ENCODE measurements at places on chromosomes 16 and 17.

GRCh38 chr17:63931981-63932561 is at the start of gene CD79B:
CD79B (minus strand) TSS chr17:63932331; CDS start chr17:63932261, 70 bp downstream.
- peak; percentile 93 for DNase-seq

- peak; percentile 72 for DNase-seq
Measured at GRCh38 chr16:66603537-66604375, 748 bp upstream of the CMTM3 start.

GRCh38 chr16:74439685-74440084 is 18.4 kb upstream of the CLEC18B start:
- no peak for DNase-seq

DNA sequence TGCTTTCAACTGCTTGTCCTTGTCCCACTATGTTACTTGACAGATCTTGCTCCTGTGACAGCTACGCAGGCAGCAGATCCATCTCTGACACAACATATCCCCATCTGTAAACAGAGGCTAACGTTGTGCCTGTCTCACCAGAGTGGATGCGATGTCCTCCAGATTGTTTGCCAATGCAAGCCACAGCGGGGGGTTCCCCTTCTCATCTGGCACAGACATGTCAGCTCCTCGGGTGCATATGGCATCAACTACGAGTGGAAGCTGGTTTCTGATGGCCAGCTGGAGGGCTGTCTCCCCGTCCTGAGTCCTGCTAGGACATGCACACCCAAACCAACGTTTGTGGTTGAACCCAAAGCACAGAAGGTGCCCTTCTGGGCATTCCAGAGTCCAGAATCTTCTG is 39.0 kb downstream of the CYB5D2 start:
- no peak for DNase-seq

DNA sequence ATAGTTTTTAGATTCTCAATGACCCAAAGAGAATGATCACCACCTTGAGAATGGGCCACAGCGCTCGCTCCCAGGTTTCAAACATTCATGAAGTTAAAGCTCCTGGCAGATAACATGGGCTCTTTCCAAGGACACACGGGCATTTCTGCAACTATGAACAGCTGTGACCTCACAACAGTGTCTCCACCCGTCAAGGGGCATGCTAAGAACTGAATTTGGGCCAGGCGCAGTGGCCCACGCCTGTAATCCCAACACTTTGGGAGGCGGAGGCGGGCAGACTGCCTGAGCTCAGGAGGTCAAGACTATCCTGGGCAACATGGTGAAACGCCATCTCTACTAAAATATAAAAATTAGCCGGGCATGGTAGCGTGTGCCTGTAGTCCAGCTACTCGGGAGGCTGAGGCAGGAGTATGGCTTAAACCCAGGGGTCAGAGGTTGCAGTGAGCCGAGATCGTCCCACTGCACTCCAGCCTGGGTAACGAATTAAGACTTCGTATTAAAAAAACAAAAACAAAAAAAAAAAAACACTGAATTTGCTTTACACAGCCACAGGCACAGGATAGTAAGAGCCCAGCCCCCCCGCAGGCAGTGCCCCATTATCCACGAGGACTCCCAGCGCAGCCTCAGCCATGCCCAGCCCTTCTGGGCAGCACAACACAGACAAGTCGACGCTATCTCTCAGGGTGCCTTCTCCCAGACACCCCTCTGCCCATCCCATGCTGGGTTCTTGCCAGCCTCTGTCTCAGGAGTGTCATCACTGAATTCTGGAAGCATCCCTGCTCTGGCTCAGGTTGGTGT is 7.2 kb downstream of the USP7 start:
- DNase-seq = no peak

GRCh38 chr16:56370875-56371659 is 54.3 kb downstream of the AMFR start:
- no peak for DNase-seq

DNA sequence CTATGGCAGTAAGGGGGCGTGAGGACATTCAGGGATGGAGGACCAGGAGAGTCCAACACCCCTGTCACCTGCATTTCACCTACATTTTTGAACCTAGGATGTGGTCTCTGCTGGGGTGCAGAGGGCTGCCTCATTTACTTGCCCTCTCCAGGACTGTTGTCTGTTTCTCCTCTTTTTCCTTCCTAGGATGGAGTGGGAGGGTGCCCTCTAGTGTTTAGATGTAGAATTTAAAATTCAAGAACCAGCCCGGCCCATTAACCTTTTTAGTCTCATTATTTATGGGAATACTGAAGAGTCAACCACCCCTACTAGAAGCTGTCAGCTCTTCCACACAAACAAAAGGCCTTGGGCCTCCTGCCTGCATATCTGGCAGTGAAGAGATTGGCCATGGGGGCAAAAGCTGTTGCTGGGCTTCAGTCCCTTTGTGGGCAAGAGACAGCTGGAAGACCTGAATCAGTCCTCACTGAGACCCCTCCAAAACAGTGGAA is 2.5 kb upstream of the STARD3 start:
- no peak for DNase-seq

DNA sequence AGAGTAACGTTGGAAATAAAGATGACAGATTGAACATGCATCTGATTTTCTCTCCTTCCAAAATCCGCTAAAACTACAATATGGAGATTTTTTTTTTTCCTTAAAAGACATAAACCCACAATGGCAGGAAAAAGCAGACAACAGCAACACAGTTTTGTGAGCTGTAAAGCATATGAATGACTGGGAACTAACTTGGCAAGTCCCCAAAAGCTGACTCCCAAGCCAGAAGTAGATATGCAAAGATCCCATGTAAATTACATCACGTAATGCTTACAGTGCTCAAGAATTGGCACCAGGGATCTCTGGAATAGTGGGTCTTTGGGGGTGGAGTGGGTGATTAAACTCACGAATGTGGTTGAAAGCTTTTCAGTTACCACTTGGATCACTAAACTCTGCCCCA is 106.6 kb downstream of the ELAC2 start:
- DNase-seq = no peak

GRCh38 chr16:48597563-48598387 is 12.2 kb downstream of the N4BP1 start:
- DNase-seq = no peak

GRCh38 chr17:42361781-42362186 is 26.5 kb downstream of the STAT3 start:
- DNase-seq = no peak

GRCh38 chr17:78103311-78103710 is 25.2 kb downstream of the TMC6 start:
- DNase-seq = no peak

DNA sequence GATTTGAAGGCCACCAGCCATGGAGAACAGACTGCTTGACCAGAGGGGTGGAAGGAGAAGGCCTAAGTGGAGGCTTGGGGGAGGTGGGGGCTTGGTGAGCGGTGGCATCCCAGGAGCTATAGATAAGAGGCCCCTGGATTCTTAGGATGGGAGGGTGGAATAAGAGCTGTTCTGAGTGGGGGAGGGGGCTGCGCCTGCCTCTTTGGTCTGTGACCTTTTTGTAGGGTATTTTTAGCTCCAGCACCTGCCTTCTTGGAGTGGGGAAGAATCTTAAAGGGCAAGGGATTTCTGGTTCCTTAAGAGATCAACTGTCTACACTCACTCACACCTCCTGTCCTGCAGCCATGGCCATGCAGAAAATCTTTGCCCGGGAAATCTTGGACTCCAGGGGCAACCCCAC is 567 bp downstream of the ENO3 start:
- DNase-seq = no peak

DNA sequence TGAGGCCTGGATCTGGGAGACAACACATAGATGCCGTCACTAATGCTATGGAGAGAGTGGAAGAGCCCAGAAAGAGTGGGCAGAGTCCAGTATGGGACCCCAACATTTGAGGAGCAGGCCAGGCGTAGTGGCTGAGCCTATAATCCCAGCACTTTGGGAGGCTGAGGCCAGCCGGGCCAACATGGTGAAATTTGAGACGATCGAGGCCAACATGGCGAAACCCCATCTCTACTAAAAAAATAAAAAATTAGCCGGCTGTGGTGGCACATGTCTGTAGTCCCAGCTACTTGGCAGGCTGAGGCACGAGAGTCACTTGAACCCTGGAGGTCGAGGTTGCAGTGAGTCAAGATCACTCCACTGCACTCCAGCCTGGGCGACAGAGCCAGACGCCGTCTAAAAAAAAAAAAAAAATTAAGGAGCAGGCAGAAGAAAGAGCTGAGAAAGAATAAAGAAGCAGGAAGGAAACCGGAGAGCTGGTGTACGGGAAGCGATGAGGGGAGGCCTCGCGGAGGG is 6.0 kb upstream of the DNAI2 start:
- DNase-seq = no peak

DNA sequence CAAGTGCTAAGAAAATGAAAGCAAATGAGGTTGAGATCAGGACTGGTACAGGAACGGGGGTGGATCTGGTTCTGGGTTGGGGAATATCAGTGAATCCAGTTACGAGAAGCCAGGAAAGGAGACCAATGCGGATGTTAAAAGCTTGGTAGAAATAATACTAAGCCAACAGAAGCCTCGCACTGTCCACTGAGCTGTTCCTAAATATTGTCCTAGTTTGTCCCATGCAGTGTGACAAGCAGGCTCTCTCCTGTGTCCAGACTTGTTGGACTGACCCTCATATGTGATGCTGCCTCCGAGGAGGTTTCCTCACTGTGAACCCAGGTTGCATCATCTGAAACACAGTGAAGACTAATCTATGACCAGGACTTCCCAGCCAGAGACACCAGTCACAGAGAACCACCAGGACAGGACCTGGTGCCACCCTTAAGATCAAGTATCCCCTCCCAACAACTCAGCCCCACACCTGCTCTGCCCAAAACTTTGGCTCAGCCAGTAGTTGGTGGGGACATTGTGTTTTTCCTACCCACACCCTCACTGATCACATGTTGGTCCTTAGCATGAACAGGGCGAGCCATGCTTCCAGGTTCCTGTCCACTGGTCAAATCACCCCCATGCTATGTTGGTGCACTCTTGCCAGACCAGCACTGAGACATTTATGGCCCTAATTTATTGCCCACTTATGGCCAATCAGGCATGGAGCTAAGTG is 32.7 kb upstream of the SCNN1B start:
- DNase-seq = no peak

DNA sequence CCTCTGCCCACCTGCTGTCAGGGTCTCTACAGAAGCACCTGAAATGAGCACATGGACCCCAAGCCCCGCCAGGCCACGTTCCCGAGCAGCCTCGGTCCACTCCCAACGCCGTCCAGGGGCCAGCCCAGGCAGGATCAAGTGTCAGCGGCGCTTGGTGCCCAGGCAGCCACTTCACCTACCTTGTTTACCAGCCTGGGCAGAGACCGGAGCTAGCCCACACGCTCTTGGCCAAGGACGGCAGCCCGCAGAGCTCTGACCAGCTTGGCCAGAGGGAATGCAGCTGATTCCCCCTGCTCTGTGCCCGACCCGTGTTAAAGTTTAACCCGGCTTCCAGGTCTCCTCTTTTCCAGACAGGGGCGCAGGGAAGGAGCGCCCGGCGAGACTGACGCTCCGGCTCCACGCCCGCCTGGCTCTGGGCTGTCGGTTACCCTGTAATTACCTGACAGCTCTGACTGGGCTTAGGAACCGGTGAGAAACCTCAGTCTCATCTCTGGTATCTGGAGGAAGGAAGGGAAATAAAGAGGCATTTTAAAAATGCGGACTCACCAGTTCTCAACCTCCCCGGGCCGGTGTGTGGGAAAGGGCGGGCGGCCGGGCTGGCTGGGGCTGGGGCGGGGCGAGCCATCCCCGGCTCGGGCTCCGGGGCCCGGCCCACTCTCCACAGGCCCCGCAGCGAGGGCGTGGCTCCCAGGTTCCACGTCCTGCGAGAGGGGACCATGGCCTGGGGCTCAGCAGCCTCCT is 4.6 kb downstream of the KIFC3 start:
- DNase-seq = no peak

DNA sequence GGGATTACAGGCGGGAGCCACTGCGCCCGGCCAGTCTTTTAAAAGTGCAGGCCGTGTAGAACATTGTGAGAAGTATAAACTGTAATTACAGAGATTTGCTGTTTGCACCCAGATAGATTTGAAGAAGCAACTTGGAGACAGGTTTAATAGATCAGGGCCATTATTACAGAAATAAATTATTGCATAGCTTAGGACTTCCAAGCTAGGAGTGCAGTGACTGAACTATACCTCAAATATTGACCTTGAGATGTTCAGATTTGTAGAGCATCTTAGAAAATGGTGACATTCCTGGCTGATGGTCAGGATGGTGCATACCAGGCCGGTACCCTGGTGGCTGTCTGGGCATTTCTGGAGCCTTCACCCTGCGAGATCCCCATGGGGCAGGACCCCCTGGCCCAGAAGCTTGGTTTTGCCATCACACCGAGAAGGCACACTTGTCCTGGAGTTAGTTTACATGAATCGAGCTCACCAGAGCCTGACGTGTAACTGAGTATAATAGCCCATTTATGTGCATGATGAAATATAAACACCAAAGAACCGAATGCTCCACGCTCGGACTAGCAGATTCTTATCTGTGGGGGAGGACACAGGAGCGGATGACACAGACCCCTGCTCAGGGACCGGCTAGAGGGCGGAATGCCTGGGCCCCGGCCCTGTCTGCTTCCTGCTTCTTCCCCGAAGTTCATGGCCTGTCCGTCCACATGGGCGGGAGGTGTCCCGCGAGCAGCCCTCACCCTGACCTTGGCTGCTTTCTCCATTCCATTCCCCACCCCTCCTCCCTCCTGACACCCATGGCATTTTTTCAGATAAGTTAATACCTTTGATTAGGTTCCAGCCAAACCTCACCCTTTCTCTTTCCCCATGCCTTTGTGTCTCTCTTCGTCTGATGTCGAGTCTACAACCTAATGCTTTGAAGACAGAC is 32.1 kb downstream of the CCDC40 start:
- no peak for DNase-seq

DNA sequence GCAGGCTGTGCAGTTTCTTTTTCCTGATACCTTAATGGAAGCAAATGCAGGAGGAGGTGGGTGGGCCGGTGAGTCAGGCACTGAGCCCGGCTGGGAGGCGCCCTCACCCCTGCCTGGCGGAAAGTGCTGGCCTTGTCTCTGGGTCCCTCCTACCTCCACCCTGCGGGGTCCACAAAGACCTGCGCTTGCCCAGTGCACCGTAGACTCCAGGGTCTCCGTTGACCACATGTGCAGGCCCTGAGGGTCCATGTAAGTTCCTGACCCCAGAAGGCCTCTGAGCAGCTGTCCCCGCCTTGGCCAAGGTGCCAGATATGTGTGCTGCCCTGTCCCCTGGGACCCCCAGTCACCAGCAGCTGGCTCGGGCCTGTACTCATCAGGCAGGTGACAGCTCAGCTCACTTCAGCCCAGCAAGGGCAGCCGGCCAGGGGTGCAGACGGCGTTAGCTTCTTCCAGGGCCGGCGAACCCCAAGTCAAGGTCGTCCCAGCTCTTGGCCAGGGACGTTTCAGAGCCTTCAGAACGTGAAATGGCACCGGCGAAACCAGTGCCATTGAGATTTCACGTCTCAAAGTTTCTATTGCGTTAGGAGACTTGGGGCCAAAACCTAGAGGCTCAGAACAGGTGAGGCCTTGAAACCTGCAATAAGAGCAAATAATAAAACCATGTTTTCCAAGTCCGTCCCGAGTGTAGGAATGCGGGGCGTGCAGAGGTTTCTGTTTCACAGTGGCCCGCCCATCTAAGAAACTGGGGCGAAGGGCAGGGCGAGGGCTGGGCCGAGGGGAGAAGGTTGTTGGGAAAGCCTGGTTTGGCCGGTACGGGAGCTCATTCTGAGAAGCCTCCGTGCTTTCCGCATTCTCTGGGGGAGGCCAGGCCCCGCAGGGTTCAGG is 12.1 kb downstream of the METRNL start:
- DNase-seq = no peak
